ENCODE measurements at places on chromosomes 6 and 20.

DNA sequence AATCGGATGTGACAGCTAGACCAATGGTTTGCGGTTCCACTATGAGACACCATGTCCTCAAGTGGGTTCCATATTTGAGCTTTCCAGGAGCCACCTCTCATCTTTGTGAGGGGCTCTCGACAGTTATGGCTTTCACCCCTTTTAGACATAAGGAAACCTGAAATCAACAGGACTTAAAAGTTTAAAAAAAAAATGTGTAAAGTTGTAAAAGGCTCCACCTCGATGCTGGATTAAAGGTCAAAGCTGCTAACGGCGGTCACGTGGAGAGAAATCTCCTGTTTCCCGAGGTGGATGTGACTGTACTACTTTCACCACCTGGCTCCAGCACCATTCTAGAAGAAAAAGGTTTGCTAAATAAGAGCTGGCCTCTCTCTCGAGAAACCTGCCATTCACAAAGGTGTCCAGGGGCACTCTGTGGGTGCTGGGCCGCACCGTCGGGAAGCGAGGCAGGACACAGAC is 542 bp downstream of the ATP5F1E start:
- DNase-seq, result no peak

GRCh38 chr6:20487669-20488375 is 46.4 kb upstream of the CDKAL1 start:
- no peak for DNase-seq

DNA sequence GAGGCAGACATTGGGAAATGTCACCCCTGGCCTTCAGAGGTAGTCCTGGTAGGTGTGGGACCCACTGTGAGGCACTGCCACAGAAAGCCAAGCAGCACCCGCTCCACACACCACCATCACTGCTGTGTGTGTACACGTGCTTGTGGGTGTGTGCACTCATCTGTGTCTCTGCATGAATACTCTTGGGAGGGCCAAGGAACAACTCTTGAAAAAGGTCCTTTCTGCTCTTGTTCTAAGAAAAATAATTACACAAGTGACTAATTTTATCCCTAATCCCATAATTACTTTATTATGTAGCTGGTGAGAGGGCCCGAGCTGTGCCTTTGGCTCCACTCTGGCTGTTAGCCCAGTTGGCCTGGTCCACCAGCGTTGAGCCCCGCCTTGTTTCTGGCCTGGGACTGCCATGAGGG is 21.7 kb upstream of the EPB41L1 start:
- no peak for DNase-seq

DNA sequence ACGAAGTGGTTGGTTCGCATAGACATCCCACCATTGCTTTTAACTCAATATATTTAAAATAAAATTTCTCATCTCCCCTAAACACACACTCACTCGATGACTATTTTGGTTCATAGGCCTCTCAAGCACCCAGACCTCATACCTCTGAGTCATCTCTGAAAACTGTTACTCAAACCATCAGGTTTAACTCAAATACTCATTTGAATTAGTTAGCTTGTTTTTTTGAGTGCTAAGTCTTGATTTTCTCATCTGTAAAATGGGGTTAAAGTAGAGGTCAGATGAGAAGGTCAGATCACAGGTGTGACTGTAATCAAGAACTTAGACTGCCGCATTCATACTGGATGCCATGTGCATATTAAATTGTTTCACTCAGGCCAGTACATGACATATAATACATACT is 243.9 kb upstream of the TENT5A start:
- no peak for DNase-seq

GRCh38 chr6:37556881-37557644 is 57.4 kb upstream of the CCDC167 start:
- DNase-seq, result no peak

DNA sequence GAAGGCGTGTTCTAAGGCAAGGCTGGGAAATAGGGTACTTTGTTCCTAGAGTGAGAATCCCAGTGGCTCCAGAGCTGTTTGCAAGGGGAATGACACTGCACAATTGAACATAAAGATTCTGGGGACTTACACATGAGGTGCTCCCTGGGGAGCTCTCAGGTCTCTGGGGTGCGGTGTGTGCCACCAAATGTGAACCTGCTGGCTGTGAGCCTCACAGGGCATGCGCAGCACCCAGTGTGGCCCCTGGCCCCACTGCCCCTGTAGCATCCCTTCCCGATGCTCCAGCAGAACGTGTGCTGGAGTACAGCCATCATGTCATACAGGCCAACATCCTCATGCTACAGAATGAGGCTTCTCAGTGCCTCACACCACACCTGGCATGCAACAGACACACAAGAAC is 68.2 kb downstream of the TOX2 start:
- no peak for DNase-seq

Measured in GM18507 (cell line).